Lower lobe of right lung (tissue), 2 donors: ENCODE measurements at places on chromosomes 4 and X. TPM values are rescaled to one million over a fixed set of nuclear protein-coding genes. Genes with fewer than 3 reads are reported as not detected.

GRCh38 chr4:142045996-142046395, 409.6 kb downstream of the IL15 start:
- H3K4me1 ChIP-seq = no peaks in the 10 kb centered on the region
- no peak for DNase-seq
- H3K36me3 ChIP-seq = no peaks in the 10 kb centered on the region
- no peaks in the 10 kb centered on the region for H3K27me3 ChIP-seq
- no peak overlapping the region for H3K27ac ChIP-seq
- H3K4me3 ChIP-seq = no peak overlapping the region

DNA sequence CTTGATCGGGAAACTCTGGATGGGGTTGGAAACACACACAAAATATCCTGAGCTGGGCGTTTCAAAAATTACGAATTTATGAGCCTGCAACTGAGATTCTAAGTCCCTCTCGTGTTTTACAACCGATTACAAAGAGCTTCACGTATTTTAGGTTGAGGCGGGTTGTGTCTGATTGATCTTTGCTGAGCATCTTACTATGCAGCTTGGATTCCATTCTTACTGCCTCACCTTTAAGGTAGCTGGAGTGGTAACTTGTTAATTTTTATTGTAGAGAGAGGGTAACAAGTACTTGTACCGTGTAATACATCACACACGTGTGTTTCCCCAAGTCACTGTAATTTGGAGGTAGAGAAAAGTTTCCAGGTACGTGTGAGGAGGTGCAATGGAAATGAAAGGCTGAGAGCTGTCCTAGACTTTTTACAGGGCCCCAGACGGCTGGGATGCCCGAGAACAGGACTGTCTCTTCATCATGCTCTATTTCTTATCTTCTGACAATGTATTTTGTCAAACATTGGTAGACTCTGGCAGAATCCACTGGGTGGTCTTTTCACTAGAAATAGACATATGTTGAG, 97.8 kb upstream of the TENM3 start:
- H3K27me3 ChIP-seq = peaks cover 70% of the 10 kb centered on the region
- H3K36me3 ChIP-seq = no peaks in the 10 kb centered on the region

DNA sequence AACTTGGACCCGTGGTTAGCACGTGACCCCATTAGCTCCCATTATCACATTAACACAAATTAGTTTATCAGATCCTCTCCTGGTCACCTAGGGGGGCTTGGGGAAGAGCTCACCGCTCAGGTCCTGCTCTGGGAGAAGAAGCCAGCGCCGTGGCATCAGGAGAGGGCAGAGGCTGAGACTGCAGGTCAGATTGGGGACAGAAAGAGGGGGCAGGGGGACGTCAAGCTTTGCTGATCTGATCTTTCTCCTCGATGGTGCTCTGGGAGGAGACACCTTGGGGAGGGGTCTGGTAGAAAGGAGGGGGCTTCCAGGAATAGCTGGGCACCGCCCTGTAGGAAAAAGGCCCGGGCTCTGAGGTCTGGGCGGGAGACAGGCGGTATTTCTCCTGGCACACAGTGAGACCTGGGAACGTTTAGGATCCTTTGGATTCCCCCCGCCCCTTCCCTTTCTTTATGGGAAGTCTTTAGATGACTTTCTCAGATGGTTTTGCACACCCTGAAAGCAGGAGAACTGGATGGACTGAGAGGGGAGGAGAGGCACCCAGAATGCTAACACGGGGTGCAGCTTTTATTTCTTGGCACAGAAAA, 9.1 kb upstream of the ELF4 start:
- H3K4me3 ChIP-seq = no peak overlapping the region
- DNase-seq = no peak
- peaks cover 19% of the 10 kb centered on the region for H3K4me1 ChIP-seq
- no peaks in the 10 kb centered on the region for H3K27me3 ChIP-seq

- H3K27ac ChIP-seq = no peak overlapping the region
- DNase-seq = no peak
- H3K4me3 ChIP-seq = no peak overlapping the region
- no peaks in the 10 kb centered on the region for H3K27me3 ChIP-seq
These were observed 79.5 kb upstream of the MAGEB10 start for GRCh38 chrX:27728291-27728690.

DNA sequence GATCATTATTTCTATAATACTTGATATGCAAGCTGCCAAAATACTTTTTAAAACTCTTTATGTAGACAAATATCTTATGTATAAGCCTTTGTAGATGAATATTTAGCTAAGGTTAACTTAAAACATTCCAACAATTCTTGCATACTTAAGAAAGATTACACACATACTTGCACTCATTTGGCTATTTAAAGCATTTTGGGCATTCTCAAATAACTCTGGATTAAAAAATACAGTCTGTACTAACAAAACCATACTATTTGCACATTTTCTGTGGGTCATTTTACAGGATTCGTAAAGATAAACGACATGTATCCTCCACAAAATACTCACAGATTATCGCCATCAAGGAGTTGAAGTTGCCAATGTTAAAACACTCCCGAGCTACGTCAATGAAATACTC, 26.5 kb downstream of the RASGEF1B start:
- H3K4me1 ChIP-seq = no peaks in the 10 kb centered on the region
- no peaks in the 10 kb centered on the region for H3K27me3 ChIP-seq
- DNase-seq = no peak
- no peak overlapping the region for H3K4me3 ChIP-seq
- no peak overlapping the region for H3K27ac ChIP-seq

DNA sequence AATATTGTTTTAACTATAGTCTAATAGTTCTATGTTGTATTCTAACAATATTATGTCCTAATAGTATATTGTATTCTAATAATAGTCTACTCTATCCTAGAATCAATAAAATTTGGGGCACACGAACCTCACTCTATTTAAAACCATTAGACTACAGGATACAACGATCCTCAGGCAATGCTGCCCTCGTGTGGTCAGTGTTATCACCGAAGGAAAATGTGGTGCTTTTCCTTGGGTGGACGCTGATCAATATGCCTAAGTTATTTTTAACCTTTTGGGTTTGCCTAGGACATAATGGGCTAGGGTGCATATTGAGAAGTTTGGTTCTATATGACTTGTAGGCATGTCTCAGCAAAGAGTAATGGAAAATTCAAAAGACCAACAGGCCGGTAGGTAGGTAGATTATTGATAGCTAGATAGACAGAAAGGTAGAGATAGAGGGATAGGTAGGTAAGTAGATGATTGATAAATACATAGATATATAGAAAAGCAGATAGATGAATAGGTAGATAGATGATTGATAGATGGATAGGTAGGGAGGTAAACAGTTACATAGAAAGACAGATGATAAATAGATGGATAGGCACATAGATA, 75.1 kb downstream of the PRKX start:
- H3K36me3 ChIP-seq = no peaks in the 10 kb centered on the region
- no peaks in the 10 kb centered on the region for H3K27me3 ChIP-seq
- H3K4me1 ChIP-seq = no peaks in the 10 kb centered on the region

DNA sequence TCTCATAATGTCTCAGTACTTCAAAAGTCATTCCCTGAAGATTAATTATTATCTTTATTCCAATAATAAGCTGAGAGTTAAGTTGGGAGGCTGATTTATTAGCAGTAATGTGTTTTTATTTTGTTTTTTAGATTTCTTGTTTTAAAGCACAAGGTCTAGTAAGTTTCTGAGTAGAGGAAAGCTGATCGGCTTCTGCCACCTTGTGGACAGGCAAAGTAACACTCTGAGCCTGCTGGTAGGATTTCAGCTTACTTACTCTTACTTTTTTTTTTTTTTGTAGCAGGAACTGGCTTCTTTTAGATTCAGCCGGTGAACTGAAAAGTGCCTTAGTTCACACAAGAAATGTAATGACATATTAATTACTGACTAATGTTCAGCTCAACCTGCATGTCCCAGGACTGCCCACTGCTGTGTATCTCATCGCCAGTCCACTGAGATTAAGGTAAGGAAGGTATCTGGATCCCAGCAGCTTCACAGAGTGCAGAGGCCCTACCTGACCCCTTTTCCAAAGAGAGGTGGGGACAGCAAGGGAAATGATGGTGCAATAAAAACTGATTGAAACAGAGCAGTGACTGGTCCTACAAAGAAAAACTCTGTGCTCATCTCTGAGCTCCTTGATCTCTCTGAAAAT, 126.5 kb downstream of the ADGRA3 start:
- H3K27me3 ChIP-seq = no peaks in the 10 kb centered on the region
- H3K27ac ChIP-seq = no peak overlapping the region
- H3K36me3 ChIP-seq = peaks cover 11% of the 10 kb centered on the region
- H3K4me3 ChIP-seq = no peak overlapping the region
- no peak for DNase-seq
- no peaks in the 10 kb centered on the region for H3K4me1 ChIP-seq

DNA sequence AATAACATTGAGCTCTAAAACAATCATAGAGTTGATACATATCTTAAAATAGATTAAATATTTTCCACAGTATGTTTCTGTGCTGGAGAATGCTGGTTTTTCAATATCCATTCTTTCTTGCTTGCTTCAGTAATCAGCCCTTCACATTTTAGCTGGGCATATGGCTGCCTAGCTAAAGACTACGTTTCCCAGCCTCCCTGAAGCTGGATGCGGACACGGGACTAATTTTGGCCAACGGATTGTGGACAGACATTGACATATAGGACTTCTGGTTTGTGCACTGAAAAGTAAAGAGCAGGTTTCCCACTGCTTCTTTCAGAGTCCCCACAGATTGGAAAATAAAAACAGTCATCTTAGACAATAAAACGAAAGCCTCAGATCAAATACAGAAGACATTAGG, 97.3 kb downstream of the COL25A1 start:
- no peaks in the 10 kb centered on the region for H3K4me1 ChIP-seq
- no peaks in the 10 kb centered on the region for H3K36me3 ChIP-seq
- DNase-seq = no peak
- H3K4me3 ChIP-seq = no peak overlapping the region
- no peak overlapping the region for H3K27ac ChIP-seq

- DNase-seq = no peak
- no peaks in the 10 kb centered on the region for H3K4me1 ChIP-seq
- no peaks in the 10 kb centered on the region for H3K27me3 ChIP-seq
- H3K27ac ChIP-seq = no peak overlapping the region
- H3K4me3 ChIP-seq = no peak overlapping the region
These were observed 44.0 kb upstream of the MXD4 start for GRCh38 chr4:2305766-2306501.

- no peak overlapping the region for H3K4me3 ChIP-seq
- H3K27ac ChIP-seq = no peak overlapping the region
- H3K27me3 ChIP-seq = no peaks in the 10 kb centered on the region
- DNase-seq = no peak
- no peaks in the 10 kb centered on the region for H3K4me1 ChIP-seq
- H3K36me3 ChIP-seq = no peaks in the 10 kb centered on the region
These were observed 193.0 kb upstream of the LCORL start for GRCh38 chr4:18214411-18215055.

- peaks cover 25% of the 10 kb centered on the region for H3K4me1 ChIP-seq
- no peaks in the 10 kb centered on the region for H3K36me3 ChIP-seq
- DNase-seq = peak; percentile 66
- H3K27me3 ChIP-seq = peaks cover 4% of the 10 kb centered on the region
- peak within 1 kb of the TSS; percentile 72 for H3K4me3 ChIP-seq
These were observed at the start of gene VEGFC for GRCh38 chr4:176792326-176793059. Gene VEGFC, minus strand, starts transcription at chr4:176792922. Its CDS starts 611 bp downstream, at chr4:176792311.

DNA sequence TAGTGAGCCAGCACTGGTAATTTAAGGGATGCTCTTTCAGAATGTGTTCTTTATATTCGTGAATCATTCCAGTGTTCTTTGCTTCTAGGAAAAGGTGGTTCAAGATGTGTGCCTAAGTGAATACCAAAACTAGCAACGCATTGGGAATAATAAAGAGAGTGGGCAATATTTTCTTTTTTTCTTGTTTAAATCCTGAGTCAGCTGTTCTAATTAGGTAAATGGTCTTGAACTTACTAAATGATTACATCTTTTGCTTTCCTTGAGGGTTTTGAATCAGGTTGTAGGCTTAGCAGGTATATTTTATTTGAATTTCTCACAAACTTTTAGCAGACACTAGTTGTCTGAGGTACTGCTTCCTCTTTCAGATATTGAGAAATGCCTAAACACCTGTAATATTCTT, 29.5 kb downstream of the ENPEP start:
- H3K27ac ChIP-seq = no peak overlapping the region
- no peaks in the 10 kb centered on the region for H3K4me1 ChIP-seq
- no peak overlapping the region for H3K4me3 ChIP-seq
- H3K27me3 ChIP-seq = no peaks in the 10 kb centered on the region

GRCh38 chr4:123248085-123248659, 148.4 kb upstream of the SPRY1 start:
- no peak overlapping the region for H3K4me3 ChIP-seq
- no peak overlapping the region for H3K27ac ChIP-seq
- no peaks in the 10 kb centered on the region for H3K27me3 ChIP-seq

The REST gene
- 39.5 TPM for total RNA-seq

The VGLL1 gene
- total RNA-seq = not detected

The MAGEA9B gene
- not detected for total RNA-seq

The SYP gene
- 4.2 TPM for total RNA-seq
